NK-92 treated with Interleukin-12 subunit alpha and Interleukin-12 subunit beta, amount 100 ng/mL, for 24 hours (cell line): ENCODE measurements at places on chromosomes 4 and X.

DNA sequence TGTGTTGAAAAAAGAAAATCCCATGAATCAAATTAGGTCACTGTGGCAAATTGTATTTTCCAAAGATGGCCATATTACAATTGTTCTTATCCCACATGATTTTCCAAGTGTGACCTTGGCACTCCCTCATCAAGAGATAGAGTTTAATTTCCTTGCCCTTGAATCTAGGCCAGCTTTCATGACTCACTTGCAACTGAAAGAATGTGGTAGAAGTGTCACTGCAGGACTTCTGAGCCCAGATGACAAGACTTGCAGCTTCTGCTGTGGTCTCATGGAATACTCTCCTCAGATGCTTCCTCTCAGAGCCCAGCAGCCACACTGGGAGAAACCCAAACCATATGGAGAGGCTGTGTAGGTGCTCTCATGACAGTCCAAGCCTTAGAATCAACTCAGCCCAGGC lies 139.0 kb downstream of the ADAMTS3 start:
- no peak for DNase-seq

DNA sequence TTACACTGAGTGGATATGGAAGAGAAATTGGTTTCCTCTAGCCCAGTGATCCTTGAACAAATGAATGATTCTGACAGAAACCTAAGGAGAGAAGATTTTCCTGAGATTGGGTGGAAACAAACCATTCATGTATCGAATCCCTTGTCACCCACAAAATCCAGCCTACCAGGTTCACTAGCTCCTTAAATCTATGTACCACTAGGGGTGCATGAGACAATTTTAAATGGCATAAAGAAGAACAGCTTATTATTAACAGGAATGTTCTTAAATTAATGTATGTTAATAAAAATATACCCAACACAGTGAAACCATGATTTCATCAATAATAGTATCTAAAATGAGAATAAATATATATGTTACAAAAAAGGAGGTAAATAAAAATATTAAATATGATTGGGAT lies 118.4 kb upstream of the LNX1 start:
- DNase-seq: no peak

DNA sequence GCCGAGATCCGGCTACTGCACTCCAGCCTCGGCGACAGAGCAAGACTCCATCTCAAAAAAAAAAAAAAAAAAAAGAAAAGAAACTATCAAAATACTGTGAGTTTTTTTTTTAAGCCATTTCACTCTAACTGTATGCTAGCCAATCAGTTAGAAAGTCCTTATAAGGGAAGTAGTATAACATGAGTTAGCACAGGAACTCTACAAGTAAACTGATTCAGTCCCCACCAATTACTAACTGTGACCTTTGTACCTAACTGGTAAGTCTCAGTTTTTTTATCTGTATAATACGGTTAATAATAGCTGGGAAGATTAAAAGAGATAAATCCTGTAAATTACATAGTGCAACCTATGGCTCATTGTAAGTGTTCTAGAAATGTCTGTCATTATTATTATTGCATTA lies 35.1 kb upstream of the BRS3 start:
- DNase-seq: no peak

DNA sequence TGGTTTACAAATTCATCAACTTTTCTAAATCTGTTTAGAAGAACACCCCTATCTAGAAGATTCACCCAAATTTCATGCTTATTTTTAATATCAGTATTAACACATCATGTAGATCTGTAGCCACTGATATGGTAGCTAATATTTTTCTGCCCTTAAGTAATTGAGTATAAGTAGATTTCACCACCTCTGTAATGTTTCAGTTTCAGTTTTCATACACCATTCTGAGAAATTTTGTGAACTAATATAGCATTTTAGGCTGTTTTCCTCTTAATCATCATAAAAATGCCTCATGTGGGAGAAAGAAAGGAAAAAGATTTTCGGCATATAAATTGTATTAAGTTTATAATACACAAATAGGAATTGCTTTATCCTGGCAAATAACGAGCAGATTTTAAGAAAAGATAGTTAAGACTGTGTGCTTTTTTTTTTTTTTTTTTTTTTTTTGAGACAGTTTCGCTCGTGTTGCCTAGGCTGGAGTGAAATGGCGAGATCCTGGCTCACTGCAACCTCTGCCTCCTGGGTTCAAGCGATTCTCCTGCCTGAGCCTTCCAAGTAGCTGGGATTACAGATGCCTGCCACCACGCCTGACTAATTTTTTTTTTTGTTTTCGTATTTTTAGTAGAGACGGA lies 21.4 kb upstream of the RBPJ start:
- no peak for DNase-seq

- no peak for DNase-seq
Measured at GRCh38 chr4:23374259-23374658, 515.6 kb downstream of the PPARGC1A start.
